Cardiac septum (tissue), 1 donor: ENCODE measurements at places on chromosomes 6 and 20. TPM values are rescaled to one million over a fixed set of nuclear protein-coding genes. Genes with fewer than 3 reads are reported as not detected.
A peak's percentile ranks its signal among the peaks of the same experiment; 100 is the strongest.

UFL1 gene
- total RNA-seq: 25.2 TPM

HEY2 gene
- total RNA-seq: 12.3 TPM

F13A1 gene
- 50.9 TPM for total RNA-seq

HTR1E gene
- total RNA-seq: not detected

PLA2G7 gene
- 0.46 TPM for total RNA-seq

HAO1 gene
- not detected for total RNA-seq

TSPO2 gene
- total RNA-seq: not detected

EFCAB8 gene
- total RNA-seq: not detected

SRMS gene
- total RNA-seq: not detected

FAM83D gene
- total RNA-seq: 0.62 TPM

DNA sequence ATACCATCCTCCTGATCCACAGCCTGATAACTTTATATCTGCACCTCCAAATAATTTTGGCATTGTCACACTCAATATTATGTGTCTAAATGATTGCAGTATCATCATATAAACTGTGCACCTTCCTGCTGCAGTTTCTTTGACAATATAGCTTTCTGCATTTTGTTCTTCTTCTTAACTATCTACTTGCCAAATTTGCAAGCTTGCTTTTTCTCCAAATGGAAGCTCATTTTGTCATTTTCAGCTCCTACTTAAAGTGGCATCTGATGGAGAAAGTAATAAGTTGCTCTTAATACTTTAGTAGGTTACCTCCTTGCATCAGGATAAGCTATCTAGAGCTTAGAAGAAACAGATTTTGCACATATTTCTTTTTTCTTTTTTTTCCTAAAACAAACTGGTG lies 74.0 kb upstream of the DEFB112 start:
- no peak for DNase-seq

DNA sequence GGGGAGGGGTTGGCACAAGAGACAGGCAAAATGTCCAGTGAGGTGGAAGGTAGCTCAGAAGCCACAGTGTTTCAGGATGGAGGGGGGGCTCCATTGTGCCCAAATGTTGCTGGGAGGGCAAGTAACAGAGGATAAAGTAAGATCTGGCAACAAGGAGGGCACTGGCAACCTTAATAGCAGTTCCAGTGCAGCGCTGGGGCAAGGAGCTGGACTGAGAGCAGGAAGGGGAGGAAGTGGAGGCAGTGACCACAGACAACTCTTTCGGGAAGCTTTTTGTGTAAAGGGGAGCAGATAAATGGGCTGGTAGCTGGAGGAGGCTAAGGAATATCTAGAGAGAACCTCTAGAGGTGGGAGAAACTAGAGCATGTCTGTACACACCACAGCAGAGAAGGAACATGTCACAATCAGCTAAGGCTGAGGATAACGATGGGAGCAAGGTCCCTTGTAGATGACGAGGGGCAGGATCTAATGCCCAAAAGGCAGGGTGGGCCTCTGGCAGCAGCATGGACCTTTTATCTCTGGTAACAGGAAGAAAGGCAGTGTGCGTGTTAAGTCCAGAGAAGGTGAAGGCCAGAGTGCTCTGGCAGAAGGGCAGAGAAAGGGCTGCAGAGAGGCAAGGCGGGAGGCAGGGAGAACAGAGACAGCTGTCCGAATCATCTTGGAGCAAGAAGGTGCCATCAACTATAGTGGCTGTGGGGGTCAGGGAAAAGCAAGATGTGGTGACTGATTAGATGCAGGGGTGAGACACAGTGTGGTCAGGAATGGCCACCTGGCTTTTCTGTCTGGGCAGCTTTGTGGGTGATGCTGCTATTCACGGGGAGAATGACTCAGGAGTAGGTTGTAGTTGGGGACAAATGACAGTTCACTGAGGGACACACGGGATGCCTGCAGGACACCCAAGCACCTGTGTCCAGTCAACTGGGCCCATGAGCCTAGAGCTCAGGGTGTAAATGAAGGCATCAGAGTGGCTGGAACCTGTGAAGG lies 17.4 kb downstream of the TMEM242 start:
- DNase-seq: no peak

GRCh38 chr20:64006902-64007301 lies 26.0 kb downstream of the PRPF6 start:
- DNase-seq: no peak

DNA sequence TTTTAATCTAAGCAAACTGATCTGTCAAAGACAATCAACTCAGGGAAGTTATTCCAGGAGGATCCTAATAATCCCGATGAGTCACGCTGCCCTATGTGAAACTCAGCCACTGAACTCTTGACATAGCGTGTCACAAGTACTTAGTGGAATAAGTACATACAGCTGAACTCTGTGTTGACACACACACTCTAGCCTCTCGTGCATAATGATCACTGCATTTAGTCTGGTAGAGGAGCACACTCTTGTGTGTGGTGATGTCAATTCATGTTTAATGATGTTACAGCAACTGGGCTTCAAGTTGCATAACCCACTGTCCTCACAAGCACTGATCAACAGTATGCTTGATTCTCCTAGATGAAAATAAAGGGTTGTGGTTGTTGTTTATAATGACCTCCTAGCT lies 148.3 kb downstream of the HACE1 start:
- DNase-seq: no peak

GRCh38 chr20:43167615-43168014 lies 22.1 kb downstream of the PTPRT start:
- no peak for DNase-seq

DNA sequence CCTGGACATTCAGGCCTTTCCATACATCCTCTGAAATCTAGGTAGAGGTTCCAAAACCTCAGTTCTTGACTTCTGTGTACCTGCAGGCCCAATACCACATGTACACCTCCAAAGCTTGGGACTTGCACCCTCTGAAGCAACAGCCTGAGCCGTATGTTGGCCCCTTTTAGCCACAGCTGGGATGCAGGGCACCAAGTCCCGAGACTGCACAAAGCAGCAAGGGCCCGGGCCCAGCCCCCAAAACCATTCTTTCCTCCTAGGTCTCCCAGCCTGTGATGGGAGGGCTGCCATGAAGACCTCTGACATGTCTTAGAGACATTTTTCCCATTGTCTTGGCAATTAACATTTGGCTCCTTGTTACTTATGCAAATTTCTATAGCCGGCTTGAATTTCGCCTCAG lies 107.4 kb upstream of the FRMD1 start:
- peak; percentile 46 for DNase-seq

- peak; percentile 95 for DNase-seq
These were observed 116.4 kb downstream of the MYLK4 start for GRCh38 chr6:2634139-2634964.

GRCh38 chr20:35821807-35822242 lies 50.0 kb downstream of the PHF20 start:
- peak; percentile 20 for DNase-seq
